ENCODE measurements at places on chromosomes 1 and 21.

DNA sequence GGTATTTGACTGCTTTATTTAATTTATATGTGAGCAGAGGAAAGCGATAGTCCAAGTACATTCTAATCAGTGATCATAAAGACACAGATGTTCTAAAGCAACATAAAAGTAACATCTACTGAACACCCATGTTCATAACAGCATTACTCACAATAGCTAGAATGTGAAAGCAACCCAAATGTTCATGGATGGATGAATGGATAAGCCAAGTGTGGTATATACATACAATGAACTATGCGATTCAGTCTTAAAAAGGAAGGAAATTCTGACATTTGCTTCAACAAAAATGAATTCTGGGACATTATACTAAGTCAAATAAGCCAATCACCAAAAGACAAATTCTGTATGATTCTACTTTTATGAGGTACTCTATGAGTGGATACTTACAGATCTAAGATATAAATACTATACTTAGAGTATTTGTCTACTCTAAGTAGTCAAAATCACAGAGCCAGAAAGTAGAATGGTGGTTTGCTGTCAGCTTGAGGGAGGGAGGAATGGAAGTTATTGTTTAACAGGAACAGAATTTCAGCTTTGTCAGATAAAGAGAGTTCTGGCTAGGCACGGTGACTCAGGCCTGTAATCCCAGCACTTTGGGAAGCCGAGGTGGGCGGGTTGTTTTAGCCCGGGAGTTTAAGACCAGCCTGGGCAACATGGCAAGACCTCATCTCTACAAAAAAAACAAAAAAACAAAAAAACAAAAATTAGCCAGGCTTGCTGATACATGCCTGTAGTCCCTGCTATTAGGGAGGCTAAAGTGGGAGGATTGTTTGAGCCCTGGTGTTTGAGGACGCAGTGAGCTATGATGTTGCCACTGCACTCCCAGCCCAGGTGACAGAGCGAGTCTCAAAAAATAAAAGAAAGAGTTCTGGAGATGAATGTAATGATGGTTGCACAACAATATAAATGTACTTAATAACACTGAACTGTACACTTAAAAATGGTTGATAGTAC lies 79.7 kb upstream of the ARHGAP29 start:
- no peak for DNase-seq

DNA sequence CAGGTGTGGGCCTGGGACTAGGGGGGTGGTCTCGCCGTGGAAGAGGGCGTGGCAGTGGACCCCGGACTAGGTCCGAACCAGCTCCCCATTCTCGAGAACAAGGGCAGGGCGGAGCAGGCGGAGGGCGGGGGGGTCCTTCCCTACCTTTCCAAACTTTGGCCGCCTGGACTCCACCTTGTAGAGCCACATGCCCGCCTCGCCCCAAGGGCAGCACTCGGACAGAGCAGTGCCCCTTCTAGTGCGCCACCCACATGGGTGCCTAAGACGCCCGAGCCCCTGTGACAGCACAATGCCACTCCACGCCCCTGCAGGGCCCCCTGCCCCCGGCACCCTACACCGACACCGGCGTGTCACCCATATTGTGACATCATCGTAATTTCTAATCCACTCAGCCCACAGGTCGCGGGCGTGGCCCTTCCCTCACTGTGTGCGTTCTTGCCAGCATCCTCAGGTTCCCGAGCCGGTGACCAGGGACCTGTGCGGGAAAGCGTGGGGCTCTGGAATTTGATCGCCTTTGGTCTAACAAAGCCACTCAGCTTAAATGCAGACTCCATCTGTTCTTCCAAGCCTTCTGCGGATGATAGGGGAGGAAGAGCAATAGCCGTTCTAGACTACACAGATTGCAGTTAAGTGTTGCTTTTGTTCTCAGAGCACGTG lies 553 bp upstream of the STMN1 start:
- DNase-seq, result peak; percentile 21

- no peak for DNase-seq
These were observed 40.8 kb upstream of the UTS2 start for GRCh38 chr1:7893529-7894180.

DNA sequence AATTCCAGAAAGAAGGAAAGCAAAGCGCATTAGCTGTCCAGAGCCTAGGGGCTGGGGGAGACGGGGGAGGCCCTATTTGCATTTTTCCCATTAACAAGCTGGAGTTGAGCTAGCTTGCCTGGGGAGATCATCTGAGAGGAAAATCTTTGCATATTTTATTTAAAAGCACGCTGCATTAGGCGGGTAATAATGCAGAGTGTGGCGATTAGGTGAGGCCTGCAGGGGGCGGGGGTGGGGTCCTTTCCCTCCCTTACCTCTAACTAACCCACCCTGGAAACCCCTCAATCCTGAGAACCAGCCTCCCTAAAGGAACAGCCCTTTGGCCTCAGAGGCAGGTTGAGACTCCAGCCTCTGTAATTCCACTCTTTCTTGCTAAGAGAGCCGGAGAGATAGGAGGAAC lies 16.2 kb downstream of the C1orf216 start:
- DNase-seq, result no peak

- DNase-seq, result no peak
These were observed 160.3 kb downstream of the ETS2 start for GRCh38 chr21:38965910-38966504.

DNA sequence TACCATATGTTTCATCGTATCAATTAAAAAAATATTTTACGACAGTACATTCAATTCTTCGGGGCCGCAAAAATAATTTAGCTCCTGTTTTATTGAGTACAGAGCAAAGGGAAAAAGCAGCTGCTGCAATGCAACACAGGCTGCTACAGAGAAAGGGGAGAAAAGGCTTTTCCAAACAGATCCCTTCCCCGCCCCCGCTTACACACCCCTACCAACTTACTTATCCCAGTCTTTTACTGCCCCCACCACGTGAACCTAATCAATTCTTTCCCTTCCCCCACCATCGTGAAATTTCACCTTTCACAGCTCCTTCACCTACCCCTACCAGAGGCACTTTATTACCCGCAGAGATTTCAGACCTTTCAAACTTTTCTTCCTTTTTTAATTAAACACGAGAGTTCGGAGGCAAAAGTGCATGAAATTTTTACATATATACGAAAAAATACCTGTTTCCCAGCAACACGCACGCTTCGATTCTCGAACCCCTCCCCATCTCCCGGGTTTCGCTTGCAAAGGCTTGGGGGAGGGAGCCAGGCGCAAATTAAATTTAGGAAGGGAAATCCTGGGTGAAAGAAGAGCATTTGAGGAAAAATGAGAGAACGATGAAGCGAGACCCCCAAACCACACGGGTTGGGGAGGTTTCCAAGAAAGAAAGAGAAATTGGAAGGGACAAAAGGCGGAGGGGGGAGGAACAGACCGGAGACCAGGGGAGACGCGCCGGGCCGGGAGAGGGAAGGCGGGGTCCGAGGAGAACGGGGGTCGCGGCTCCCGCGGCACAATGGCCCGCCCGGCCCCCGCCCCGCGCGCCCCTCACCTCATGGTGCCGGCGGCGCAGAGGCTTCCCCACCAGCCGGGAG lies 823 bp downstream of the ENAH start:
- DNase-seq, result no peak

DNA sequence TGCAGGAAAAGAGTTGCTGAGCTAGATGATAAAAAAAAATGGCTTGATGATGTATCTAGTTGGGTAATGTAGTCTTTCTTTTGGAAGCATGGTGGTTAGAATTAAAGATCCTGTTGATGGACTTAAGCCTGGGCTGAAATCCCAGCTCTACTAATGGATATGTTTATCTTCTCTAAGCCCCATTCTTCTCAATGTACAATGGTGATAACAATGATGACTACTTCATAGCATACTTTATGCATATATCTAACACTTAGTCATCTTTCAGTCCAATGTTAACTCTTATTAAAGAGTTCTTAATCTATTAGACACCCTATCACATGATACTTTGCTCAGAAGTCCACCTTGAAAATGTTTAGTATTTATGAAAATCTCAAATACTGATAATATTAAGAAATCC lies 189.5 kb downstream of the PLA2G4A start:
- no peak for DNase-seq

GRCh38 chr1:40014812-40015594 lies 25.5 kb upstream of the CAP1 start:
- DNase-seq, result no peak

GRCh38 chr1:170885551-170885950 lies 49.8 kb upstream of the MROH9 start:
- no peak for DNase-seq

DNA sequence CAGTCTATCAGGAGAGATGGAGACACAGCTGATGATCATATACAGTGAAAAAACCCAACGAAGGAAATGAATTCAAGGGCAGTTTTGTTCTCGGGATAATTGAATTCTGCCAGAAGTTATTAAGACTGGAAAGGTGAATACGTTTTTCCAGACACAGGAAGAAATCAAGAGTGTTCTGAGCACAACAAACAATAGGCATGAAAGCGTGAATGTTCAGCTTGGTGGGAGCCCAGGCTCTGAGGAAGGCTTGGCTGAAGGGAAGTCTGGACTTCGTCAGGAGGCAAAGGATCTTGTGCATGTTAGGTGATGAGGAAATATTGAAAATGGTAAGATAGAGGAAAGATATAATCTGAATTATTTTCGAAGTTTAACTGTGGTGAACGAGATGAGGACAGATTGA lies 50.4 kb downstream of the CYYR1 start:
- DNase-seq, result no peak
